MV-4-11 (cell line): ENCODE measurements at places on chromosomes 1 and 21.

DNA sequence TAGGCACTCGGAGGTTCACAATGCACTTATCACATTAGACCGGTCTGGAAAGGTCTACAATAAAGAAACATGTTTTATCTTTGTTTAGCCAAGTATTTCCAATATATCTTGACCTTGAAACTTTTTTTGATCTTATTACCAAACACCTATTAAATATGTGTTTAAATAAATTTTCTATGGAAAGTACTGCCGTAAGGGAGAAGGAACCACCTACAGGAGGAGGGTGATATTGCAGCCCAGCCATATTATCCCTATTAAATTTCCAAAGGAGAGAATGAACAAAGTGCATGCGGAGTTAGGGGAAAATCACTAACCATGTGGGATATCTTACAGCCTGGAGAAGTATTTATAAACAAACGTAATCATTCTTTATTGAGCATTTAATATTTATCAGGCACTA is 14.5 kb downstream of the BRINP2 start:
- no peak for DNase-seq

DNA sequence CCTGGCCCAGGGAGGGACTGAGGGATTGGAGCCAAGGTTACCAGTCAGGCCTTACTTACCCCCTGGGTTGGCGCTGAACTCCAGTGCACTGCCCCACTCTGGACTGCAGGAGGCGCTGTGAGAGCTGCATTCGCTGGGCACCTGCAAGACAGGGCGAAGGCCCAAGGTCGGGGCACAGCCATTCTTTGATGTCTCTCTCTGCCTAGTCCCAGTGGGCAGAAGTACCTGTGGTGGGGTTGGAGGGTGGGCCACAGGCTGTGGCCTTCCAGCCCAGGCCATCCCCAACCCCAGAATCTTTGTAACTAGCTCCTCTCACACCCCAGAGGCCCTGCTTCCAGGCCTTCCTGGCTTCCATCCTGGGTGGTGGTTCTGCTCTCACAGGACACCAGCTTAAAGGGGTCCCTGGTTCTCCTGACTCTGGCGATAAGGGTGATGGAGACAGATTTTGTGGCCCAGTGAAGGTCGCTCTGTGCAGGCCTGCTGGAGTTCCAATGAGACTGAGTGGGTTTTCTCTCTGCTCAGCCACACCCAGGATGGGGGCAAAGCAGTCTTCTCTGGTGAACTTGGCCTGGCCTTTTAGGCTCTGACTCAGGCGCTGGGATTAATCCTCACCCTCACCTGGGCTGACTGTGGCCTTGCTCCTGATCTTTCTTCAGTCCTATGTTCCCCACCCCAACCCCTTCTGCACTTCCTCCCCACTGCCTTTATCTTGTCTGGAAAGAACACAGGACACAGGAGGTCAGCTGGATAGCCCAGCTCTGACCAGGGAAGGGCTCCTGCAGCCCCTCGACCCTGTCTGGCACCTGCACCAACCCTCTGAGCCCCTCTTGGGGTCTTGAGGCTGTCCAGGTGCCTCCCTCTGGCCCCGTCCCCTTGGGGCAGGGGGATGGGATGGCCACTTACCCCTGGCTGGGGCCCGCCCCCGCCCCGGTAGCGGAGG is 954 bp downstream of the MYOG start:
- DNase-seq, result no peak

DNA sequence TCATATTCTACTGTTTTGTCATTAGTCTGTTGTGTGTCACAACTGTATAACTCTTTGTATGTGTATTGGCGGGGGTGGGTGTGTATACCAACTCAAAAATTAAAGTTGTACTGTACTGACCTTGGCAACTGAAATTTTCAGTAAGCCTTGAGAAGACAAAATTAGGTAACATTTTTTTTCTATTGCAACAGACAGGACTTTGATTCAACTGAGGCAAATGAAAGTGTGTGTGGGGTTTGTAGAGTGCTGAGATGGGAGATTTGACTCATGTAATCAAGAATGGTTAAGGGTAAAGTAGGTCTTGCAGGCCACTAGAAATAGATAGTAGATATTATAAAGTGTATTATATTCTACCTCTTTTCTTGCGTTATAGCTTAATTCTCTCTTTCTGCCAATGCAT is 14.6 kb upstream of the B3GALT2 start:
- no peak for DNase-seq

- DNase-seq, result peak; percentile 74
These were observed 59.1 kb downstream of the CAMK2N1 start for GRCh38 chr1:20426923-20427322.

- DNase-seq, result peak; percentile 96
These were observed 53.3 kb upstream of the SYT14 start for GRCh38 chr1:209884665-209885117.

DNA sequence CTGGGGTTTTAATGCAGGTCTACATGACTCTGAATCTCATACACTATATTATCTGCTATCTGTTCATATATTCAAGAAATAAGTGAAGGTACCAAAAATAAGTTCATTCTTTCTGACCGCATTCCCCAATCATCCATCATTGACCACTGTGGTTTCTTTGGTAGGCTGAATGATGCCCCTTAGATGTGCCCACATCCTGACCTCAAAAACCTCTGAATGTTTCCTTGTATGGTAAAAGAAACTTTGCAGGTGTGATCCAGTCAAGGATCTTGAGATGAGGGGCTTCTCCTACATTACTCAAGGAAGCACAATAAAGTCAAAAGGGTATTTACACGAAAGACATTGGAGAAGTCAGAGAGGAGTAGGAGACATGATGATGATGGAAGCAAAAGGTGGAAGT is 60.6 kb upstream of the LRRC8B start:
- DNase-seq, result peak; percentile 62

DNA sequence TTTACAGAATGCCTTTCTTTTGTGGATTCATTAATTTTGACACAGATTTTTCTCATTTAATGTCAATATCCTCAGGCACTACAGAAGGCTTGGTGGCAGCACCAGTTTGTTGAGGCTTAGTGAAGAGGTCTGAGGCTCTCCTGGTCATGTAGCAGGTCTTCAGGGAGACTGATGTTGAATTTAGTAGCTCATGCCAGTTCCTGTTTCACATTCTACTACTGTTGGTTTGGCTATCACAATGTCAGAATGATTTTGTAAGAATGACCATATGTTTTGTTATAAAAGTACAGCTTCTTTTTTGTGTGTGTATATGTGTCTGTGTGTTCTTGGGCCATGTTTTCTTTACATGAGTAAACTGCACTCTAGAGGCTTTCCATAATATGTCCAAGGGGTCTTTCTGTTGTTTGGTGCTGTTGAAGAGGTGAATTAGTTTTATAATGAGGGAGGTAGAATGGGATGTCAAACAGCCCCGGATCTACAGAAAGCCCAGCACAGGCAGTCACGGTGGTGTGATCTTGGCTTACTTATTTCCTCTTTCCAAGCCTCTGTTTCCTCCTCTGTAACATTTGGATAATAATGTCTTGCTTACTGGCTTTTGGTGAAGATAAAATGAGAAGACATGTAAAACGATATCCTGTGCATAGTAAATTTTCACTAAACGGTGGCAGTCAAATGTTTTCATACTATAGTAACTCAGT is 32.0 kb downstream of the C1orf21 start:
- DNase-seq, result peak; percentile 82

DNA sequence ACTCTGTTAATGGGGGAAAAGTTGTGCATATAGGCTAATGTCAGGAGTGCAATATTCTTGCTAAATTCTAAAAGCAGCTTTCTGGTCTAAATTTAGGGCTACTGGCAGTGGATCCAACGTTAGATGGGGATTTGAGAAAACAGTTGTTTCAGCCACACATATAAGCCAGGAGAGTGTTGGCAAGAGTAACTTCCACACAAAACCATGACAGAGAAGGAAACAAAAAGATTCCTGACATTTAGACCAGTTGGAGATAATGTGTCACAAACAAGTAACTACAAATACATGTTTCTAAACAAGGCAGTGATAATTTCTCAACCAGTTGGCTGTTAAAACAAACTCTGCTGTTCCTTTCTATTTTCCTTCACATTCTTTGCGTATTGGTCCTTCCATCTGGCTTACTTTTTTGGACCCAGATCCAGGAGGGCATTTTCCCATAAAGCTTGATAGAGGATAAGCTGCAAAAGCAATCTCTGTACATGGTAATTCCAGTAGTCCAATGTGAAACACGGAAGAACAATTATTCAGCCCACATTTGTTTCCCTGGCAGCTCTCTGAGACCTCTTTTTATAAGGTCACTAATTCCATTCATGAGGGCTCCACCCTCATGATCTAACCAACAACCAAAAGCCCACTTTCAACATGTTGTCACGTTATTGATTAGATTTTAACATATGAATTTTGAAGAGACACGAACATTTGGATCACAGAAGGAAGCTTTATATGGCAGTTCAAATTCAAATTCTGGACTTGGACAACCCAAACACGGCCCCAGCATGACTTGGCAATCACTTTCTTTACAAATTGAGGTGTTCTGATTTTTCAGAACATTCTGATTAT is 1888.6 kb downstream of the MRPL39 start:
- no peak for DNase-seq

DNA sequence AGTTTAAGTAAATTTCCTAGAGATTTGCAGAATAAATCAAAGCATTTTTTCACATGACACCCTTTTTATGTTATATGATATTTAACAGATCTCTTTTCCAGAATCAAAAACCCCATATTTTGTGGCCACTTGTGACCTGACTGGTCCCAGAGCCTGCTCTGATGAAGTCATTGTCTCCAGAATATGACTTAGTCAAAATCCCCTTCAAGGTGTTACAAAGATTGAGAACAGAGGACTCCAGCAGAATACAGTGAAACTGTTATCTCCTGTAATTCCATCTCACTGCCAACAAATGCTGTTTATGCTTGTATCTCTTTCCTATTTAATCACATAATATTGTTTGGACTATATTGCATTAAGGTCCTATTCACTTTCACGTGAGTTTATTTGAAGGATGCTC is 25.6 kb downstream of the RGS1 start:
- no peak for DNase-seq

- DNase-seq, result no peak
These were observed 336.3 kb upstream of the ST6GALNAC5 start for GRCh38 chr1:76530953-76531352.

DNA sequence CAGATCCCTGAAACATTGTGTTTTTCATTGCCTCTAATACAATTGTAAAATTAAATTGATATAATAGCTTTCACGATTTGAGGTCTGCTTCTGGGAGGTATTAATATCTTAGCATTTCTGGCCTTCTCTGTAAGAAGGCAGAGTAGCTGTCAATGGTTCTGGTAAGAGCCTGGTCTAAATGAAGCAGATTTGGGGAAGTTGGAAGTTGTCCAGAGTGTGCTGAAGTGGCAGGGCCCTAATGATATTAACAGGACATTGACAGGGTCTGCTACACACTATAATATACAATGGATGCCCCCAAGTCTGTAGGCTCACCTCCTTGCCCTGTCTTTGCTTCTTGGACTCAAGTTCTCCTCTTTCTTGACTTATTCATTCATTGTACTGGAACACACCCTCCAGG is 99.5 kb downstream of the C4BPA start:
- peak; percentile 52 for DNase-seq

DNA sequence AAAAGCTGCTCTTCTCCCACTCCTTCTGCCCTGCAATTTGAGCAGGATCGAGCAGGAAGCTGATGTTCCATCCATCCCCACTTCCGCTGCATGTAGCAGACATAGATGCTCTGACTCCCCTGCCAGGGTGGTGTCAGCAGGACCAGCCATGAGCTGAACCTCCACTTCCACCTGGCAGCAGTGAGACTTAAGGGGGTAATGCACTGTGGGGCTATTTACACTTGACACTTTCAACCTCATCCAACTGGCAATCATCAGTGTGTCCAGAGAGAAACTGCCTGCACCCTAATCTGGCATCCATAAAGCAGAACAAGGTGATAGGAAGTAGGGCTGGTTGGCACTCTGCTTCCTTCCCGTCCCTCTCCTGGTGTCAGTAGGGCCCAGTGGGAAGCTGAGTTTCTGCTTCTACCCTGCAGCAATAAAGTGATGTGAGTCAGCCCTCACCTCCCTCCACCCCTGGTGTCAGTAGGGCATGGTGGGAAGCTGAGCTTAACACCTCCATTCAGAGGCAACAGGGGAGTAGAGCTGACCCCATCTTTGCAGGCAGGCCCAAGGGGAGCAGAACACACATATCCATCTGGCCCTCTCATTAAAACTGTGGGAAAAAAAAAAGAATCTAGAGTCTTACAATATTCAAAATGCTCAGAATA is 272.3 kb downstream of the PTPRU start:
- DNase-seq, result no peak

DNA sequence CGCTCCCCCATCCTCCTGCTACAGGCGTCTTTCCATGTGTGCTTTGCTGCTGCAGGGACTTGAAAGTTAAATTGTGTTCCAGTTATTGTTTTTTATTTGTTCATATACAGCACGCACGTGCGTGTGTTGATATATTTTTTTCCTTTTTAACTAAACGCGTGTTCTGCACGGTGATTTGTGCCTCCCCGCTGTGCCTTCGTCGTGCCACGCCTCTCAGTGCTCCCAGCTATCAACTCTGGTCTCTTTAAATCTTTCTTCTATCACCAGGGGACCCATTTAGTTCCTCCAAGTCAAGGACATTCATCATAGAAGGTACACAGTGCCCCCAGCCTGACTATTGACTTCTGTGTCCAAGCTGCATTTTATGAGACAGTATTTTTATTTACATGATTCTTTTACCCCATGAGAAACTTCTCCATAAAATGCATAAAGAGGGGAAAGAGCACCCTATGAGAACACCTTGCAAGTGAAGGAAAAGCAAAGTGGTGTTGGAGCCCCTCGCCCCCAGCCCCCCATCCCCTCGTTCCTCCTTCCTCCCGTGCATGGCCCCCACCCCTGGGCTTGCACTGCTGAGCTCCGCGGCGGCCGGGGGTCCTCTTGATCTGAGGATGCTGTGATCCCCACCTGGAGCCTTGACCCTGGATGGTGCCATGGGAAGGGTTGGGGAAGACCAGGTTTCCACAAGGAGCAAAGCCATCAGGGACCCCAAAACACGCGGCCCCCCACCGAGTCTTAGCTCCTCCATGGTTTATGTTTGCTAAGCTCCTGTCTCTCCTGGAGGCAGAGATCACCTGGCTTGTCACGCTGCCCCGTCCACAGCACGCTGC is 45.5 kb downstream of the KCNAB2 start:
- no peak for DNase-seq

GRCh38 chr1:101453844-101454243 is 217.0 kb downstream of the S1PR1 start:
- DNase-seq, result no peak

- no peak for DNase-seq
These were observed 75.0 kb downstream of the MRPS6 start for GRCh38 chr21:34148419-34148804.

- DNase-seq, result no peak
These were observed 45.0 kb upstream of the DNAJC6 start for GRCh38 chr1:65264197-65264929.

GRCh38 chr1:117370509-117370908 is 3.3 kb downstream of the MAN1A2 start:
- no peak for DNase-seq

- no peak for DNase-seq
These were observed 37.1 kb upstream of the NBL1 start for GRCh38 chr1:19606817-19607642.

DNA sequence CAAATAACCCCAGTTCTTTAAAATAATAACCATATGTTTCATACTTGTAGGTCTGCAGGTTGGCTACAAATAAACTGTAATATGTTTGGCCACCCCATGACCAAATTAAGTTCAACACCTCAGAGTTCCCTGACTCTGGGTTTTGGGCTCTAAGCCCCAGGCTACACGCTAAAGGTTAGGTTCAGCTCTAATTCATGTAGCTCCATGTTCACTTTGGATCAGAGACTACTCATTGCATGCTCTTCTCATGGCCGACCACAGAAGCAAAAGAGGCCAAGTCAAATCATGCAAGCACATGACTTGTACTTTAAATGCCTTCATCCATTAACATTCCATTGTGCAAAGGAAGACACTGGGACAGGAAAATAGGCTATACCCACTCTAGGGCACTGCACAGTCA is 66.2 kb downstream of the MRPL39 start:
- no peak for DNase-seq
